A172 (cell line): ENCODE measurements at places on chromosomes 11 and 22. TPM values are rescaled to one million over a fixed set of nuclear protein-coding genes. Genes with fewer than 3 reads are reported as not detected.

DNA sequence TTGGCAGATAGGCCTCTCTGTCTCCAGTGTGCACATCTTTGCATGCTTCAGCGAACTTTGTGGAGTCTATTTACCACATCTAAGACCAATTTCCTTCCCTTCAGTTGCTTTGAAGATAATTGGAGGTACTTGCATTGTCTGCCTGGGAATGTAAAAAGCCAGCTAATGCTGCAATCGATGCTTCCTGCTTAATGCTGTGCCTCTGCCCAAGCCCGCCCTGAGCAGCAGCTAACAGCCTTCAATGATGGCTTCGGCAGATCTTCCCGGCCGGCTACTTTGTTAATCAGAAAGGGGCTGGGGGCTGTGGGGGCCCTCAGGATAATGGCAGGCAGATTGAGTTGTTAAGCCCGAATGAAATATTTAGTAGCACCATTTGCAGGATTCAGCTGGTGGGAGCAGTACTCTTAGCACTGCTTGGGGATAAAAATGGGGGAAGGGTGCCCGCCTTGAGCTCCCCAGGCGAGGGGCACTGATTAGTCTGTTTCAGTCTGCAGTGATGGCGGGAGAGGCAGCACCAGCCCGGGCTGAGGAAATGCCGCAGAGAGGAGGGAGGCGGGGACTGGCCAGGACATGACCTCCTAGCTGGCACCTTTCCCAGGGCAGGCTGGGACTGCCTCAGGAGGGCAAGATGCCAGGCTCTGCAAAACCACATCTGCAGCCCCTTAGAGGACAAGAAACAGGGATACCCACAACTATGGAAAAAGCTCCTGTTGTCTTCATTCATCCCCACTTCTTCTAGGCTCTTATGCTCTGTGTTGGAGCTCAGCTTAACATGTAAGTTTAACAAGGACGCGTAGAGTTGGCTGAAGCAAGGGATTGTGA is 460.0 kb downstream of the BUD13 start:
- DNase-seq: no peak

DNA sequence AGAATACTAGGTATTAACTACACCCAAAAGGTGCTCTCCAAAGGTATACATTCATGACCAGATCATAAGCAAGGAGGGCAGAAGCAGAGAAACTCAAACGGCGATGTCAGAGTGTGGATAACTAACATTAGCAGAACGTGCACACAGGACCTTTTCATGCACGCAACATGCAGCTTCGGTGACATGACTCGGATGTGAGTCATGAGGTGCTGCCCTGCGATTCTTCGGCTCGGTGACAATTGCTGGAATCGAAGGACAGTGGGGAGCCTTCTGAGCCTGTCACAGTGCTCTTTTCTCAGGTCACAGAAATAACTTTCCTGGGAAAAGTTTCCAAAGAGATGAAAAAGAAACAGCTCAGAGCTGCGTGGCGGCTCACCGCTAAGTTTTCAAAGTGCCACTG is 418.5 kb upstream of the SYN3 start:
- DNase-seq: no peak

GRCh38 chr11:108351468-108351867 is 115.9 kb downstream of the C11orf65 start:
- DNase-seq: no peak

DNA sequence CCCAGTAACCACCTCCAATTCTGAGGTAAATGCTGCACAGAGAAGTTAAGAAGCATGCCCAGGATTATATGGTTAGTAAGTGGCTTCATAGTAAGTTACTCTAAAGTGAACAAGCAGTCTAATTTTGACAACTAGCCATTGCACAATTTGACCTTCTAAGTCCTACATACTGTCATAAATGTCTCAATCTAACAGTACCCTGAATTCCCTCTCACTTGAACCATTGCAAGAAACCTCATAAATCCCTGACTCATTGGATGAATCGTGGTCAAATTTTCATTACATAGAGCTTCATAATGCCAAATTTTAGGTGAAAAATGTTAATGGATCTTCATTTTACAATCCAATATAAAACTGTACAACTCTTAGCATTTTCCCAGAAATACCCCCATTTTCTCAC is 217.3 kb upstream of the GRIA4 start:
- no peak for DNase-seq

DNA sequence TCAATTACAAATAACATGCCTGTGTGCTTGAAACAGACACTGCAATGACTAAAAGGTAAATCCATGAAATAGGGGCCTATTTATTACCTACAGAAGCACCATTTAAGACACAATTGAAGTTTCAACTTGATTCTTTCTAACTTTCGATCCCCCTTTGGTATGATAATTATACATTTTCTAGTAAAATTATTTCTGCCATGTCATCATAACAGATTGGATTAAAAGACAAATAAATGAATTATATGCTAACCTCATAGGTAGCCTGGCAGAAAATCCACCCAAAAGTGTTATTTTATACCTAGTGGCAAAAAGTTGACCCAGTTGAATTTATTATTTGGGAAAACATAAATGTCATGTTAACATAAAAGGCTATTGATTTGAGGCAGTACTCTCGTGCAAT is 241.1 kb downstream of the RAB38 start:
- DNase-seq: no peak

GRCh38 chr11:121466063-121466794 is 13.5 kb upstream of the SORL1-AS1 start:
- DNase-seq: peak; percentile 93

DNA sequence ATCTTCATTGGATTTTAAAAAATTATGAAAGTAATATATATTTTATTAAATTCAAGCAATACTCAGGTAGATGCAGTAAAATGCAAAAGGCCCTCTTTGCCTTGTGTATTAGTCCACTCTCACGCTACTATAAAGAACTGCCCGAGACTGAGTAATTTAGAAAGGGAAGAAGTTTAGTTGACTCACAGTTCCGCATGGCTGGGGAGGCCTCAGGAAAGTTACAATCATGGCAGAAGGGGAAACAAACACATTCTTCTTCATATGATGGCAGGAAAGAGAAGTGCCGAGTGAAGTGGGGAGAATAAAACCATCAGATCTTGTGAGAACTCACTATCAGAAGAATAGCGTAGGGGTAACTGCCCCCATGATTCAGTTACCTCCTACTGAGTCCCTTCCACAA is 130.8 kb downstream of the HIPK3 start:
- DNase-seq: no peak

DNA sequence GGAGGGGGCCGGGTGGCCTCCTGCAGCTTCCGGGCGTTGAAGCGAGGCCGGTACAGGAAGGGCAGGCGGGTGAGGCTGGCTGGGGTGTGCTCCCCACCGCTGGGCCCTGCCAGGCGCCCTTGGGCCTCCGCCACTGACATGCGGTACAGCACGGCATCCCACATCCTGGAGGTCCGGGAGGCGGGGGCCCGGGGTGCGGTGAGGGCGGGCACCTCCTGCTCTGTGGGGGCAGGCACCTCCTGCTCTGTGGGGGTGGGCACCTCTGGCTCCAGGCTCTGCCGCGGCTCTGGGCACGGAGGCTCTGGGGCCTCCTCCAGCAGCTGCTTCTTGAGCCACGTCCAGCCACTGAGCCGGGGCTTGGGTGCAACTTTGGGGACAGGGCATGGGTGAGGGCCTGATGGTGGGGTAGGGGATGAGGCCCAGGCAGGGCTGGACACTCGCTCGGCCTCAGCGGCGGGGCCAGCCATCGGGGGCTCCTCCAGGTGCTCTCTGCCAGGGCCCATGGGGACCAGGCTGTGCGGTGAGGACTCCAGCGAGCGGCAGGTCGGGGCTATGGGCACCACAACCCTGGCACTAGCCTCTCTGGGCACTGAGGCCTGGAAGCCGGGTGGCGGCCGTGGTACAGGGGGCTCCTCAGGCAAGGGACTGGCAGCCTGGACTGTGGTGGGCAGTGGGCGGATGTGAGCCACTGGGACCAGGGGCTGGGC is 2.3 kb downstream of the PRR33 start:
- DNase-seq: no peak

GRCh38 chr22:31247726-31248125 is 35.6 kb downstream of the LIMK2 start:
- no peak for DNase-seq

DNA sequence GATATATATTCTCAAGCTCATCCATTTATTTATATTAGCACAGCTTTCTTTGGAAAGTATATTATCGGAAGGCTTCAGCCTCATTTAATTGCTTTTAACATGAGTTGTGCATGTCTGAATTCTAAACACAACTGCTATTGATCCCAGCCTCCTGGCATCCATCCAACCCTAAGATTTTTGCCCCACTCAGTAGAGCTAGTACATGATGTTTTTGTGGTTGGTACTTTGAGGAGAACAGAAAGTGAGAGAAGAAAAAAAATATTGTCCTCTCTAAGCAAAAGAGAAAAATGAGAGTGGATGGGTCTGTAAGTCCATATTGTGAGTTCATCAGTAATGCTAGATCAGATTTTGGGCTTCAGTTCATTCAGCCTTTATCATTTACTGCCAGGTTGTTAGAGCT is 198.7 kb downstream of the DDX10 start:
- no peak for DNase-seq

Gene OR9G1
- total RNA-seq: not detected in 2 replicates

Gene OTOG
- not detected in 2 replicates for total RNA-seq

Gene IMMP1L
- 17.5 and 91.2 TPM in 2 replicates for total RNA-seq

Gene APOBEC3B
- 4.9 and 8.7 TPM in 2 replicates for total RNA-seq

Gene NXPE1
- 0.05 TPM in 1 of 2 replicates, not detected in the other for total RNA-seq

Gene SYT13
- total RNA-seq: 0.19 TPM in 1 of 2 replicates, not detected in the other

Gene ANO3
- 1.5 and 1.7 TPM in 2 replicates for total RNA-seq

Gene TFIP11
- total RNA-seq: 21.1 and 23.1 TPM in 2 replicates

Gene KCNJ1
- not detected in 2 replicates for total RNA-seq
